ENCODE measurements at places on chromosomes 1 and 21.

GRCh38 chr21:31714741-31715365 lies 17.1 kb downstream of the SCAF4 start:
- no peak for DNase-seq

DNA sequence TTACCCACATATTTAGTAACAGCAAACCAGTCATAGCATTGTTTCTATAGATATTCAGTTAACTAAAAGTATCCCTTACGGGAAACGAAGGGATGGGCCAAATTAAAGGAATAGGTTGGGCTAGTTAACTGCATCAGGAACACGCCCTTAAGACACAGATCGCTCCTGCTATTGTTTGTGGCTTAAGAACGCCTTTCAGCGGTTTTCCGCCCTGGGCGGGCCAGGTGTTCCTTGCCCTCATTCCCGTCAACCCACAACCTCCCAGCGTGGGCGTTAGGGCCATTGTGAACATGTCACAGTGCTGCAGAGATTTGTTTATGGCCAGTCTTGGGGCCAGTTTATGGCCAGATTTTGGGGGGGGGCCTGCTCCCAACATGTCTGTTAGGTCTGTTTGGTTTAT lies 14.7 kb downstream of the TNFRSF18 start:
- no peak for DNase-seq

GRCh38 chr1:221415651-221416050 lies 326.2 kb downstream of the DUSP10 start:
- DNase-seq: no peak

- no peak for DNase-seq
Measured at GRCh38 chr21:33824156-33824941, 91.3 kb downstream of the ATP5PO start.

DNA sequence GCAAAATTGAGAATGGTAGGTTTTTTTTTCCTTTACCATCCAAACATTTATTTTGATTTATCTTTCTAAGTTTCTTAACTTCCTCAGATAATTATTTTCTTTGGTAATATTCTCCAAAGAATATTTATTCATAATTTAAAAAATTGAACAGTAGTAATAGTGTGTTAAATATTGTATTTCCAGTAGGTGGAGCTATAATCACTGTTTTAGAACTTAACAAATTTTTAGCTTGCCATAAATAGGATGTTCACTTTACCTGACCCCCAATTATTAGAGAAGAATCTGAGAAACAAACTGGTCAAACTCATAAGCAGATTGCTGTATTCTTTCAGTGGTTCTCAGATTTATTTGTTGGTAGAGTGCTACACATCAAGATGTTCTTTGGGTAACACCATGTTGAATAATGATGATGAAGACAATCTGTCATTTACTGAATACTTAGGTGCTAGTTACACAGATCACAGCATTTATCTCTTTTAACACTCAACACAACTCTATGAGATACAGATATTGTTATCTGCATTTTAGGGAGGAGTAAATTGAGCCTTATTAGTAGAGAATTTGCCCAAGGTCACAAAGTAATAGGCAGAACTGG lies 82.4 kb upstream of the GPR88 start:
- no peak for DNase-seq

GRCh38 chr21:34200288-34200905 lies 127.0 kb downstream of the MRPS6 start:
- DNase-seq: no peak

GRCh38 chr1:61082311-61083012 lies at the start of gene NFIA:
NFIA (plus strand) TSS chr1:61082561.
- DNase-seq: peak; percentile 49

- no peak for DNase-seq
Measured at GRCh38 chr1:161013131-161013487, 7.8 kb downstream of the F11R start.

DNA sequence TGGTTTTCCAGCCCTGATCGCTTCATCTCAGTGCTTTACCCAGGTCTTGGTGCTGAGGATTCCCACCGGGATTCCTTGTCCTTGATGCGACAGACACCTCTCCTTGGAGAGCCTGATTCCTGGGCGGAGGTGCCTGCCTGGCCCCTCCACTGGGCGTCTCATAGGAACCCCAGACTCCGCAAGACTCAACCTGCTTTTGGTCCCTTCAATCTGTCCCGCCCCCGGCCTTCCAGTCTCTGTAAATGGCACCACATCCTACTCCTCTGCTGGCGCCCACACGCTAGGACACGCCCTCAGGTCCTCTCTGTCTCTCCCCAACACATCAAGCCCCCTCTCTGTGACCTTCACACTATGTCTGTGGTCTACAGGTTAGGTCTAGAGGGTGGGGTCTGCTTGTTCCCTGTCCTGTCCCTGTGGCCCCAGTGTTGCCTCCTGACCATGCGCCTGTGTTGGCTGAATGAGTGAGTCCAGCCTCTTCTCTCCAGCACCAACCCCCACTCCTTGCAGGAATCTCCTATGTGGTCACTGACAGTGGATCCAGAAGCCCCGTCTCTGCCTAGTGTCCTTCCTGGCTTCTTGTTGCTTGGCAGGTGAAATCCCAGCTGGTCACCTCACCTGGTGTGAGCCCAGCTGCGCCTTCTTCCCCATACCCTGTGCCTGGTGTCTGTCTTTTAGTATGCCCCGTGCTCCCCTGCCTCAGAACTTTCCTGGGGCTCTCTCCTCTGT lies 119.7 kb upstream of the C1orf174 start:
- no peak for DNase-seq

DNA sequence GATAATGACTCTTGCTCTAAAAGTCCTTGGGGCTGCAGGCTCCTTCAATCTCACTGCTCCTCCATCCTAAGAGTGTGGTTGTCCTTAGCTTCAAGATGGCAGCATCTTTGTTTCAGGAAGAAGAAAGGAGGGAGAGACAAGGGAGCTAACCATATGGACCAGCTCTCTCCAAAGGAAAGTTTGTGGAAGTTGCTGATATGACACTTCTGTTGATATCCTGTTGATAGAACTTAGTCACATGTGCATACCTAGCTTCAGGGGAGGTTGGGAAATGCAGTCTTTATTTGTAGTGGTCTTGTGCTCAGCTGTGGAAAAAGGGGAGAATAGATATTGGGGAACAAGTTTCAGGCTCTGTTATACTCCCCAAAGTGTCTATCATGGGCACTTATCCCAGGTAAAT lies 186.9 kb downstream of the GIPC2 start:
- no peak for DNase-seq

- no peak for DNase-seq
Measured at GRCh38 chr1:87702455-87702854, 373.8 kb downstream of the LMO4 start.

GRCh38 chr21:34276711-34277425 lies 86.9 kb upstream of the KCNE2 start:
- no peak for DNase-seq

DNA sequence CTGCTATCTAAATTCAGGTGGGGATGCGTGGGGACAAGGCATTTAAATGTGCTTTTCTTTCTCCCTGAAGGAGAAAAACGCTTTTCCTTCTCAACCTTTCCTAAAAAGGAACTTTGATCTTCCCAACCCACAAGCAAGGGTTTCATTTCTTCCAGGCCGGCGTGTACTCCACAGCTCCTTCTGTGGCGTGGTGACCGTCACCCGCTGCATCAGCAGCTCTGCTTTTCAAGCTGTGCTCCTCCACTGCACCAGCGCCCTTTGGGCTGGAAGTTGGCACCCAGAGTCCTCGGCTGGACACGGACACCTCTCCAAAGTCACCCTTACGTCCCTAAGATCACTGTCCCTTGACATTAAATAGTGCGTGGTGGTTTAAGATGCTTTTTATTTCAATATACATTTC lies 54.3 kb downstream of the PEX14 start:
- DNase-seq: no peak

GRCh38 chr1:168613038-168613451 lies 36.6 kb downstream of the XCL1 start:
- DNase-seq: no peak

- no peak for DNase-seq
Measured at GRCh38 chr1:213014642-213015041, 1.0 kb downstream of the ANGEL2 start.

GRCh38 chr21:43364851-43365424 lies 62.0 kb downstream of the SIK1 start:
- DNase-seq: no peak

- no peak for DNase-seq
Measured at GRCh38 chr21:24148461-24148860, 1458.8 kb downstream of the MRPL39 start.

DNA sequence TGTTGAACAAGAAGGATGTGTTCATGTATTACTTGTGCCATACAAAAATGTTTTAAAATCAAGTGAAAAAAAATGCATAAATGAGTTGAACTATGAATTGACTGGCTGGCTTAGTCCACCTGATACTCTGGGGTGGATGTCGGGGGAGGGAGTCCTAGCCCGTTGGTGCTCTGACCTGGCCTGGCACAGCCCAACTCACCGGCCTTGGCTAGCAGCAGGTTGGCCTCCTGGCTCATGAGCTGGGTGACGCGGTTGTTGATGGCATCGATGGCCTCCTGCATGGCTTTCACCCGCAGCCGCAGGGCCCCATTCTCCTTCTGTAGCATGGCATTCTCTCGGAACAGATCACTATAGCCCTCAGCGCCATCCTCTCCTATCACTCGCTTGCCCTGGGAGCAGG lies 21.6 kb downstream of the KIF21B start:
- no peak for DNase-seq

- DNase-seq: peak; percentile 33
Measured at GRCh38 chr1:151762941-151763921, at the start of gene MRPL9. MRPL9 (minus strand) TSS chr1:151763496; CDS start chr1:151763479, 17 bp downstream.

GRCh38 chr1:20353836-20354235 lies 63.2 kb downstream of the VWA5B1 start:
- no peak for DNase-seq

GRCh38 chr1:211529011-211529410 lies 37.0 kb upstream of the RD3 start:
- no peak for DNase-seq

GRCh38 chr1:42952303-42953001 lies 6.2 kb downstream of the SLC2A1 start:
- DNase-seq: no peak

Data from HCT116 (cell line).